Umbilical cord (tissue), 2 donors: ENCODE measurements at places on chromosomes 4 and X. TPM values are rescaled to one million over a fixed set of nuclear protein-coding genes. Genes with fewer than 3 reads are reported as not detected.

IL2RG gene
- total RNA-seq, result 0.96 TPM

TMEM131L gene
- 48.2 TPM for total RNA-seq

ADGRG2 gene
- 1.9 TPM for total RNA-seq

FAM9C gene
- total RNA-seq, result 3.9 TPM

HTR2C gene
- not detected for total RNA-seq

GPR78 gene
- 7.9 TPM for total RNA-seq

FGFBP2 gene
- total RNA-seq, result 6.3 TPM

PLXNB3 gene
- 23.6 TPM for total RNA-seq

HS3ST1 gene
- total RNA-seq, result 2.4 TPM

SYP gene
- total RNA-seq, result 0.24 TPM

CCDC158 gene
- total RNA-seq, result 2.9 TPM

CHM gene
- total RNA-seq, result 33.9 TPM

HSFX1 gene
- total RNA-seq, result 3.9 TPM

HOPX gene
- total RNA-seq, result 103 TPM
